Sigmoid colon (tissue), 7 donors: ENCODE measurements at places on chromosomes 1 and 21.

DNA sequence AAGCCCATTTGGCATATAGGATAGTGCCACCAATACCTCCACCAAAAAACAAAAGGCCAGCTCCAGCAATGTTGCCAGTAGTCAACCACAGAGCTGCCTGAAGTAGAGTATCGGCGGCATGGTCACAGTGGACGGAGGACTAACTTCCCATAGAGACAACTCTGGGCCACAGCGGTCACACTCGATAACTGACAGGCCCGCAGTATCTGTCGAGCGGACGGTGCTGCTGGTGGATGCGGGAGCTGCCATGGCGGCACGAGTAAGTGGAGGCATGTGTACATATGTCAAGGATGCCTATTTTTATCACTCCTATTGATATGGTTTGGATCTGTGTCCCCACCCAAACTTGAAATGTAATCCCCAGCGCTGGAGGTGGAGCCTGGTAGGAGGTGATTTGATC, 4.1 kb downstream of the KRTAP12-1 start:
- DNase-seq, result no peak

GRCh38 chr1:224647449-224647848, 31.3 kb downstream of the CNIH3 start:
- no peak for DNase-seq

GRCh38 chr1:207097871-207098324, 6.1 kb upstream of the C4BPA start:
- DNase-seq, result no peak

GRCh38 chr21:42317826-42318746, 2.9 kb upstream of the TFF3 start:
- peak; percentile 45 for DNase-seq

- DNase-seq, result no peak
Measured at GRCh38 chr1:193221651-193222050, 35.2 kb upstream of the B3GALT2 start.

DNA sequence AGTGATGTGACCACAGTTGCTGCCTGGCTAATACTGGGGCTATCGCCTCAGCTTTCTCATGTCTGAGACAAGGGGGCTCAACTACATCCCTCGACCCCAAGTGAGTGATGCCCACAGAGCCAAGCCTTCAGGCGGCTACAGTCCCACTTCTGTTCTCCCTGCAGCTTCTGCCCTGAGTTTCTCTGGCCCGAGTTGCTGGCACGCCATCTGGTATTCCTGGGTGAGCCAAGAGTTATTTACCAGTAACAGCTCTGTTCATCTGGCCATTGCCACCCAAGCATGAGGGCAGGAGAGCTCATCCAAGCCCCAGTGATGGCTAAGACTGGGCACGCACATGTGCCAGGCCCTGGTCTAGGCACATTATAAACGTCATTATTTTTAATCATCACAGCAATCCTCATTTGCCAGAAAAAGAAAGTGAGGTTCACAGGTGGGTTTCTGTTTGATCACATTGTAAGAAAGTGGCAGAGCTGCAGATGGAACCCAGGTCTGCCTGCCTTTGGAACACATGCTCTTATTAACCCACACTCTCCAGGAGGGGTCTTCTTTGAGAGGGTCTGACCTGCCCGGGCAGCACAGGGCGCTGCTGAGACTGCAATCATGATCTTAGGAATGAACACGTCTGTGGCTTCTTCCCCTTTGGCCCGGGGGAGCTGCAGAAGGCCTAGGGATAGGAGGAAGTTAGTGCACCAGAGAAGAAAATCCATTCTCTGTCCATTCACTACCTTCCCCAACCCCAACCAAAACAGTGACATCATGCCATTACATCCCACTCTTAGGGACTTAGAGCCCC, 27.5 kb downstream of the KCND3 start:
- no peak for DNase-seq

DNA sequence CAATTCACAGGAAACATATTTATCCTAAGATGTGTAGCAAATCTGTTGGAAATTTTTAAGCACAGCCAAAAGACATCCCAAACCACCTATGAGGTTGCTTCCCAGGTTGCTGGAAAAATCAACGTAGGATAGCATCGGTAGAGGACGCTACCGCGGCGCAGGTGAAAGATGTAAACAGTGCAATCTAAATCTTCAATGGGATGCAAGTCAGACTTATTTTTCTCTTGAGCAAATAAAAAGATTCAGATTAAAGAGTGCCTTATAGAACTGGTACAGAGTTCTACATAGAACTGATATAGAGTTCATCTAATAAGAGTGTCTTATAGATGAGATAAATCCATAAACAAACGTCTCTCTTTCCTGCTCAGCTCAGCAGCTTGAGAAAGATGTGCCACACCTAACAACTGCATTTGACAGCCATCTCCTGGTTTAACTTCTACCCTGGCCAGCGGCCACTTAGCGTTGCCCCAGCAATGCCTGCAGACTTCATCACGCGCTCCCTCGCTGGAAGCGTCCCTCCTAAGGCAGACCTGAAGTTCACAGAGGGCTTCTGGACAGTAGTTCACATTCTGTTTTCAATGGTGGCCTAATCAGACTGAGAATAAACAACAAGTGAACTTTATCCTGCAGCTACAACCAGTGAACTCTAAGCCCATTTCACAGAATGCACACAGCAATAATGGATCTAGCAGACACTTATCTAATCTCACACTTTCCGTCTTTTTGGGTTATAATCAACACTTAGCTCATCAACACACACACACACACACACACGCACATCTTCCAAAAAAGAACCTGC, 164.5 kb downstream of the TOMM20 start:
- DNase-seq, result peak; percentile 69

DNA sequence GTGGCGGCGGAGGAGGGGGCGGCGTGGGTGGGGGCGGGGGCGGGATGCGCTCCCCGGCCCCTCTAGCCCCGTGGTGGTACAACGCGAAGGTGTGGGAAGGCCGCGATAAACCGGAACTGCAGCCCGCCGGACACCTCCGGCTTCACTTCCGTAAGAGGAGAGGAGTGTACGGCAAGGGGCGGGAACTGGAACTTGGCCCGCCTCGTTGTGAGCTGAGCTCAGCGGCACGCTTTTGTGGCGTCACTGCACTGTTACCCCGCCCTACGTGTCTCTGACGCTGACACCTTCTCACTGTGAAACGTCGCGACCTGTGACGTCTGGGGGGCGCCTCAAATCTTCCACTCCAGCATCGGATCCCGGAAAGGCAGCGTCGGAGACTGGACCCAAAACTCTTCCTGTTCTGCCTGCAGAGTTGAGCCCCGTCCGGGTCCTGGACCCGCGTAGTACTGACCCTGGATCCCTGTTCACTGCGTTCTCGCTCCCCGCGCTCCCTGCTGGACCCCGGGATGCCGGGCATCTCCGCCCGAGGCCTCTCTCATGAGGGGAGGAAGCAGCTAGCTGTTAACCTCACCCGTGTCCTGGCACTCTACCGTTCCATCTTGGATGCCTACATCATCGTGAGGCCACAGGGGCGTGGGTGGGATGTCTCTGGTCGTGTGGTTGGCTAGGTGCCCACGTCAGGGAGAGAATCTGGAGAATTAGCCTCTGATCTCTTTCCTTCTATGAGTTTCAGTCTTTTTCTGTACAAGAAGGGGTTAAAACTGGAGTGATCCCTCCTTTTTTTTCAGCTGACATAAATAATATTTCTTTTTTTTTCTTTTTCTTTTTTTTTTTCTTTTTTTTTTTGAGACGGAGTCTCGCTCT, at the start of gene ISG20L2:
Gene ISG20L2 (minus strand): TSS at position 168 of the 864 bp plus-strand sequence. CDS start 1,114 bp downstream, outside the sequence.
- peak; percentile 100 for DNase-seq
